ENCODE measurements at places on chromosomes 1 and 21.

- DNase-seq = peak; percentile 2
Measured at GRCh38 chr1:225651872-225652728, 823 bp downstream of the ENAH start.

DNA sequence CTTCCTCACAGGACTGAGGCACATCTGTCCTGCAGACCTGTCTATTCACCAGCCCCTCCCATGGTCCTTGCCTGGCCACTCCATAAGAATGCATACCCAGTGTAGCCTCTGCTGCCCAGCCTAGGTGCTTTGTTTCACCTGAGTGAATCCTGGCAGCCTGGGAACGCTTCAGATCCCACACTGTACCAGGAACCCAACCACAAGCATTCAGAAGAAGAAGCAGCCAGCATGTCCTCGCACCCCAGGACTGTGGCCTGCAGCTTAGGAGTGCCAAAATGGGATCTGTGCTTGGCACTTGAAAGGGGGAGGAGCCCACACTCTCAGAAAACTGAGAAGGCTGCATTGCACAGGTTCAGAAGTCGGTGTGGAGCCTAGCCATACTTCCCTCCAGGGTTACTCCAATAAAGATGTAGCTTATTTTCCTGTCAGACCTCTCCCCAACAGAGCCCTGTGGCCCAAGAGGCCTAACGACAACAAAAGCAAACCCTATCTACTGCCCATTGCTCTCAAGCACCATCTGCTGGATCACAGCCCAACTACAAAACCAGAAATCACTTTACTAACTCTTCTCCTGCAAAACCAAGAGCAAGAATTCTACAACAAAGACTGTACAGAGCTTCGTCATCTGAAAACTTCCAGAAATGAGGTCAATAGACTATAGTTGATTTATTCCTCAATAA, 923.1 kb upstream of the NEGR1 start:
- DNase-seq = no peak

GRCh38 chr1:150749720-150750311, 15.8 kb downstream of the CTSS start:
- DNase-seq = no peak

GRCh38 chr1:28458237-28459228, 47.3 kb upstream of the RCC1 start:
- DNase-seq = no peak

DNA sequence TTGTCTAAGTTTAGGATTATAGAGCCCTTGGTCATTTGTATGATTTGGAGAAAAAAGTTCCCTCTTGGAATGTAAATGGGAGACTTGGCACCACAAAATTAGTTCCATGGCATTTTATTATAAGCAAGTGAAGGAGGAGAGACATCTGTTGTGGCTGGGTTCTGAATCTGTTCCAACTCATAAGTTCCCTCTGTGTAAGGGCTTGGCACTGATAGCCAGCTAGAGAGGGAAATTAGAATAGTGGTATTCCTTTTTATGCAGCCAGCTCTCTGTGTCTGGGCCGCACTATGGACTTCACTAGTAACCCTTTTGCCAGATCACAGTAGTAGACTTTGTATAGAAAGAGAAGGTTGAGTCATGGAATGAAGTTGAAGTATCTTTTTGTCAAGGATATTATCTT, 31.1 kb downstream of the GNAI3 start:
- DNase-seq = no peak

- DNase-seq = no peak
Measured at GRCh38 chr1:21641967-21642739, 27.0 kb downstream of the RAP1GAP start.

- DNase-seq = no peak
Measured at GRCh38 chr1:43059640-43060574, 101.2 kb upstream of the SLC2A1 start.

DNA sequence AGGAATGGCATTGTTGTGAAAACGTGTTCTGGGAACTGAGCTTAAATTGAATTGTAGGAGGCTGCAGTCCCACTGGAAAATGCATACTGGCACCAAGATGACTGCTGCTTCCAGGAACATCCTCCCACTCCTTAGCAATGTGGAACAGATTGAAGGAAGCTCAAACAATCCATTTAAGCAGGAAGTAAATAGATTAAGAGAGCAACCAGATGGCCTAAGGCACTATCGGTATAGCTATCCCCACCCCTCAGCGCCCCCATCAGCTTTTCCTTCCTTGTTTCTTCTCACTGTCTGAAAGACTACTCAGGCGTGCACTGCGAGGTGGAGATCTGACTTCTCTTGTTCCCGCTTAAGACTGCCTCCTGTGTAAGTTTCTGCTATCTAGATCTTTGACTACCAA, 4.0 kb upstream of the IFI16 start:
- DNase-seq = no peak

- no peak for DNase-seq
Measured at GRCh38 chr21:35172231-35172630, 123.1 kb upstream of the RUNX1 start.
